Activated CD8-positive, alpha-beta memory T cell treated with anti-CD3 and anti-CD28 coated beads for 24 hours (primary cell): ENCODE measurements at places on chromosomes 1 and 21.

- DNase-seq: no peak
Measured at GRCh38 chr1:68703921-68704354, 207.1 kb upstream of the DEPDC1 start.

DNA sequence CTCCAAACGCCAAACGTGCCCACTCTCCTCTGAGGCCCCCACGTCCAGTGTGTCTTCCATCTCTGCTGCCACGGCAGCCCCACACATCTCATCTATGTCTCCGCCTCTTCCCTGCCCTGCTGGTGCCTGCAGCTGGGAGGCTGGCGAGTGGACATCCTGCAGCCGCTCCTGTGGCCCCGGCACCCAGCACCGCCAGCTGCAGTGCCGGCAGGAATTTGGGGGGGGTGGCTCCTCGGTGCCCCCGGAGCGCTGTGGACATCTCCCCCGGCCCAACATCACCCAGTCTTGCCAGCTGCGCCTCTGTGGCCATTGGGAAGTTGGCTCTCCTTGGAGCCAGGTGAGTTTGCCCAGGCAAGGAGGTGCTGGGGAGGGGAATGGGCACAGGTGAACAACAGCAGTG lies 8.6 kb downstream of the ADAMTSL4 start:
- DNase-seq: no peak

DNA sequence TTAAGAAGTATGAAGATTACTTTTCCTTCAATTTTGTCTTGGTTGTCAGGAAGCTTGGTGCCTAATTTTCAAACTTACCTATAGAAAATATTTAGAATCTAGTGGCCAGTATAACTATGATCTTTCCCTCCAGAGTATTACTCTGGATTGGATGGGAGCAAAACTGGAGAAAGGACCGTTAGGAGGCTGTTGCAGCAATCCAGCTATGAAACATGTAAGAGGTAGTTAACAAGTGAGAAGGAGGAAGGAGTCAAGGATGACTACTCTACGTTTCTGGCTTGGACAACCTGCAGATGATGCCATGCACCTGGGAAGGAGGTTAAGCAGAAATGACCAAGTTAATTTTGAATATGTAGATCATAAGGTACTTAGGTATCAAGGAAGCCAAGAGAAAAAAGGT lies 3.5 kb upstream of the ACP6 start:
- no peak for DNase-seq

DNA sequence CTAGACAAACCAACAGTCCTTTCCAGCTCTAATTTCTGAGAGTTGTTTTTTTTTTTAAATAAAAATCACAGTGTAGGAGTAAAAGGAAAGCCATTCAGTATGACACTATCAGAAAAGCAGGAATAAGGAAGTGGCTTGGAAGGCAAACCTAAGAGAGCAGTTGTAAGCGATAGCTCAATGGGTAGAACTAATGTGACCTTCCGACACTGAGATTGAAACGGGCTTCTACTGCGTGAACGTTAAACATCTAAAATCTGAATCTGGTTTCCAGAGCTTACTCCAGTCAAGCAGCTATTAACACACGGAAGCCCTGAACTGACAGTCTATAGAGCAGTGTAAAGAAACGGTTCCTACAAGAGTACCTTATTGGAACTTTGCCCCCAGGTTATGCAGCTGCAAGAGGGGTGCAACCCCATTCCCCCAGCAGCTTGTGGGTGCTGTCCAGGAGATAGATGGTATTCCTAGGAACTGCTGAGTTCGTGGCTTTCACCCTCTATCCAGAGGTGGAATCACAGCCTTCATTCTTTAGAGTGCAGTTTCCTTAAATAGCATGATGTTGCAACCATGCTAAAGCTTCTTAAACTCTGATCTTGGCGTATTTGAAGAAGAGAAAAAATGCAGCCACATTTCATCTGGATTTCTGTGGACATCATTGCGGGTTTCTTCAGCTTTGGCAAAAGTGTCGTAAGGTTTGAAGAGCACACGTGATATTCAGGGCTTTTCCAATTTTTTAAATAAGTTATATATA lies 3.3 kb upstream of the IRF2BP2 start:
- DNase-seq: no peak

GRCh38 chr1:58837886-58838285 lies 54.0 kb upstream of the JUN start:
- DNase-seq: no peak

DNA sequence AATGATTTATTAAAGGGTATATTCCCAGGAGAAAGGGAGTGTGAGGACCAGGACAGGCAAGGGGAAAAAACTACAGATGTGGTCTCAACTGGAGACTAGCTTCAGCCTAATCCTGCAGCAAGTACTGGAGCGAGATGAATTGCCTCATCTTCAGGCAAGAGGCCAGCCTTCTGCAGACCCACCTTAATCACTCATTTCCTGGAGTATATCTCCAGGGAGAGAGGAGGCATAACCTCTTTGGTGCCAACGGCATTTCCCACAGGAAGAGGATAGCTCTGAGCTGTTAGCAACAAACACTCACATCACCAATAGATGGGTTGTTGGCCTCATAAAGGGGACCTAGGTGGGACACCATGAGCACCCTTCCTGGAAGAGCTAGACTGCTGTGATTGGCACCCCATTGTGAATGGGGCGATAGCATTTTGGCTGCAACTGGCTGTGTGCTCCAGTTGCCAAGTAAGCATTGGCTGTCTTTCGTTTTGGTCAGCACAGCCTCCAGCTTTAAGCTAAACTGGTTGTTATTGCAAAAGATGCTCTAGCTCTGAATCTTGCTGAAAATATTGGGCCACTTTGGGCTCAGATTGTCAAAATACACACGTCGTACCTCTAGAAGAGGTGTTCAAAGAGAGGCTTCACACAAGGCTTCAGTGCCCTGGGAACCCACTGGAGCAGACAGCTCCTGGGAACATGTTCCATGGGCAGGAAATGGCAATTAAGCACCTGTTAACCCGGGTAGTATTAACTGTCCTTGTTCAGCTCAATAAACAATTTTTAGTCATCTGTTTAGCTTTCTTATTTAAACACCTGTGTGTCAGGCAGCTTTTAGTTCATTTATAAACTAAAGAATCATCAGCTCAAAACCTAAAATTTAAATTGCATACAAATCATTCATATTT lies 314.8 kb upstream of the C1orf87 start:
- DNase-seq: no peak

DNA sequence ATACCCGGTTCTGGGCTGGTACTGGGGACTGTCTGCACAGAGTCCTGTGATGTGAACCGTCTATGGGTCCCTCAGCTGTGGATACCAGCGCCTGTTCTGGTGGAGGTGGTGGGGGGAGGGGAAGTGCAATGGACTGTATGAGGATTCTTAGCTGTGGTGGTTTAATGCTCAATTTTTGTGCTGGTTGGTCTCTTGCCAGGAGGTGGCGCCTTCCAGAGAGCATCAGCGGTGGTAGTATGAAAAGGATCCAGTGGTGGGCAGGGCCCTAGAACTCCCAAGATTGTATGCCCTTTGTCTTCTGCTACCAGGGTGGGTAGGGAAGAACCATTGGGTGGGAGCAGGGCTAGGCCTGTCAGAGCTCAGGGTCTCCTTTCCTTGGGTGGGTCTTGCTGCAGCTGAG lies 89.4 kb upstream of the B3GALT2 start:
- no peak for DNase-seq

DNA sequence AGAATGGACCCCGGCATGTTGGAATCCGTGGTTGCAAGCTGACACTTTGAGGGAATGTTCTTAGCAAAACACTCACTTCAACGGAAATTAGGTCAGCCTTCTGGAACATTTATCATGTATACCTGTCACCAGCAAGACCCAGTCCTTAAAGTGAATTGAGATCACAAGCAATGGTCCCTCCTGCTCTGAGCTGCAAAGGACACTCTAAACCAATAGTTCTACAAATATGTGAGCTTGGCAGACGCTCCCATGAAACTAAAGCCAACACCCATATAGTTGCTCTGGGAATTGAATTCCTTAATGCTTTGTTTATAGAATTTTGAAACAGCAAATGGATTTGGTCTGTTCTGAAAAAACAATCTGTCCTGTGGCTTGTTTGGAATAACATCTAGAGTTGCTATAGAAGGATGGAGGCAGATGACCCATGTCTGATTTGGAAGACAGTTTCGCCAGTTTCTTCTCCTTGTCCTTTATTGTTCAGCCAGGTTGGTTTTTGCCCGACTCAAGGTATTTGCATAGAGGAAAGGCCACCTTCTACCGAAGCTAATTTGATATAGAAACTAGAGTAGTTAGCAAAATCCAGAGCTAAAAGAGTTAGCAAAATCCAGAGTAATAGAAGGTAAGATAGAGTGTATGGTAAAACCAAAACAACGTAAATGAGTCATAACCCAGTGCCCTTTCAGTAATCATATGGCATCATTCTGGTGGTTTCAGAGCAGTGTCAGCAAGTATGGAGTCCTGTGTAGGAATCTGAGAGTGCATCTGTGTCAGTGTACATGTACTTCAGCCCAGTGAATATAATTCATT lies 236.2 kb downstream of the NFIA start:
- DNase-seq: no peak

DNA sequence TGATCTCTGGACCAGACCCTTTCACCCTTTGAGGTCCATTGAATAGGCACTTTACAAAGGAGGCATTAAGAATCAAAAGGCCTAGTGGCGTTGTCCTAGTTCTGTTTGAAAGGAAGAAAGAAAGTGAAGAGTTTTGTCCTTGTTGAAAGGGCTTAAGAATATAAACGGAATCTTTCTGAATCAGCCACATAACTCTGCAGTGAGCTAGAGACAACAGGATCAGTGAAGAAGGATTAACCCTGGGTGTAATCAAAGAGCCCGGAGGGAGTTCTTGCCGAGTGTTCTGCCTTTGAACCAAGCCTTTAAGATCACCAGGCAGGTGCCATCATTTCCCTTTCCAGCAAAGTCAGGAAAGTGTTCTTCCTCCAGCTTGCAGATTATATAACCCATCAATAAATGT lies 54.8 kb upstream of the CNTN2 start:
- no peak for DNase-seq

GRCh38 chr1:154992721-154993571 lies 440 bp upstream of the LENEP start:
- no peak for DNase-seq

GRCh38 chr1:210342986-210343780 lies 14.5 kb downstream of the HHAT start:
- no peak for DNase-seq

GRCh38 chr1:94316836-94317789 lies 79.7 kb upstream of the ARHGAP29 start:
- DNase-seq: no peak

DNA sequence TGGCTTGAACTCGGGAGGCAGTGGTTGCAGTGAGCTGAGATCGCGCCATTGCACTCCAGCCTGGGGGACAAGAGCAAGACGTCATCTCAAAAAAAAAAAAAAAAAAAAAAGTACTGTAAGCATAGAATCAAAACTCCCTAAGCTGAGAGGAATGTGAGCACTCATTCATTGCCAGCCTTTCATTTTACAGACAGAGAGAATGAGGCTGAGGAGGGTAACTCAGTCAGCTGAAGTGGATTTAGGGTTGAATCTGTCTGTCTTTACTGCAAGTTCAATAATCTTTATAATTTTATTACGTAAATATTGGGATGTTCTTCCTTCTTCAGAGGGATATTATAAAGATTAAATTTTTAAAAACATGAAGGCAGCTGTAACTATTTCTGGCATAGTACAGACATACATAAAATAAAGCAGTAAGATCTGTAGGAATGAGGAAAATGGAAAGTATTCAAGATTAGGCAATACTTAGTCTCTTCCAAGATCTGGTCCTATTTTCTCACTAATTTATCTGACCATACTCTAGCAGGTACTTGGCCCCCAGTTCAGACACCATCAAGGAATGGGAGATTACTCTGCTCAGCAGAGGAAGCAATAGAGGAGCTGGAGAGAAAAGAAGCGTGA lies 24.1 kb upstream of the MNDA start:
- DNase-seq: no peak

GRCh38 chr1:23084880-23085279 lies 65.6 kb downstream of the KDM1A start:
- DNase-seq: no peak

DNA sequence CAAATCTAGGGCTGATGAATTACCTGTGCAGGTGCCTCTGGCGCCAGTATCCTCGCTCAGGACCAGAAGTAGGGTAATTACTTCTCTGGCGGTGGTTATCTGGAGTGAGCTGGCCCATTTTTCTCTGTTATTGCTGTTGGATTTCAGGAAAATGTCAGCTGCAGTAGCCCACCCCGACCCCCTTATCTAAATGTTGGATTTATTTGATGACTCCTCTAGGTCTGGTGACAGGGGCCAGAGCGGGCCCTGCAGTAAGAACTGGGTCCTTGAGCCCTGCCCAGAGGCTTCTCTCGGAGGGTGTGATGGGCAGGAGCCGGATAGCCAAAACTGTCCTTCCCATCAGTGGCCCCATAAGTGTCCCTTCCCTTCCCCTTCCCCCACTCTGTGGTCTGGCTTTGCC lies 384.3 kb downstream of the PTPRU start:
- peak; percentile 15 for DNase-seq

DNA sequence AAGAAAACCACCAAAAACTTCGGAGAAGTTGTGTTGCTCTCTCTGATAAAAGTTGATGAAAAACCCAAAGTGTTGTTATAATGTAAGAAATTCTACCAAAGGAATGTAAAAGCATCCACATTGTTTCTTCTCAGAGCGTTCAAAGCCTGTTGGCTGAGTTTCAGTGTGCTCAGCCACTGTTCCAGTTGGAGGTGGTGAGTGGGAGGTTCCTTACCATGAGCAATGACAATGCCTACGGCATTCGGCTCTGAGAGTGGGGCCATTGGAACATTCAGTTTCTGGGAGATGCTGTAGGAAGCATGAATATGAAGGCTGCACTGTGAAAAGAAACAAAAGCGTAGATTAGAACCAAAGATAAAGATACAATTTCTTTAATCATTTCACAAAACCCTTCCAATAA lies 20.5 kb upstream of the MYBPHL start:
- no peak for DNase-seq

GRCh38 chr1:5565281-5566125 lies 426.7 kb downstream of the NPHP4 start:
- no peak for DNase-seq

- no peak for DNase-seq
Measured at GRCh38 chr1:218207194-218207593, 77.9 kb upstream of the RRP15 start.

- no peak for DNase-seq
Measured at GRCh38 chr1:218735436-218736032, 390.4 kb downstream of the TGFB2 start.

DNA sequence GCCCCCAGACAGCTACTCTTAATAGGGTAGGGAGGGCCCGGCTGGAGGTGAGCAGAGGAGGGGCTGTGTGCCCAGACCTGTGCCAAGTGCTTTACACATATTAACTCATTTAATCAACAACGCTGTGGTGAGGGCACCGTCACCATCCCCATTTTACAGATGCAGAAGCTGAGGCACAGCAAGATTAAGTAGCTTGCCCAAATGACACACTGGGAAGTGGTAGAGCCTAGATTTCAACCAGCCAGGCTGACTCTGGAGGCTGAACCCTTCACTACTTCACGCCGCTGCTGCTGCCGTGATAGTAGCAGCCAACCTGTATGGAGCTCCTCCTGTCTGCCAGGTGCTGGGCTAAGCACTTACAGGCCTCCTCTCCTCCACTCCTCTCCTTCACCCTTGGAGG lies 127.2 kb downstream of the PTPRU start:
- DNase-seq: no peak

DNA sequence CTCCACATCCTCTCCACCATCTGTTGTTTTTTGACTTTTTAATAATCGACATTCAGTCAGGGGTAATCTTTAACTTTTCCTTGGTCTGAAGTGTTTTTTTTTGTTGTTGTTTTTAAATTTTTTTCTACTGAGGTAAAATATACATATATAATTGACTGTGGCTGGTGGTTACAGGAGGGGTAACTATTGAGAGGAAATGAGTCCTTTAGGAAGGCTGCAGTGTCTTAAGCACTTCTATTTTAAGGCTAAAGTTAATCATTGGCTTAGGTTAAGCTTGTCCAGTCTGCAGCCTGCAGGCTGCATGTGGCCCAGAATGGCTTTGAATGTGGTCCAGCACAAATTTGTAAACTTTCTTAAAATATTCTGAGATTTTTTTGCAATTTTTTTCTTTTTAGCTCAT lies 172.5 kb downstream of the CTH start:
- DNase-seq: no peak
